Activated CD4-positive, alpha-beta T cell treated with anti-CD3 and anti-CD28 coated beads, Interleukin-2, amount 10 ng/mL, durations not matched to agents 7 days and 5 days (primary cell): ENCODE measurements at places on chromosomes 1 and 21. TPM values are rescaled to one million over a fixed set of nuclear protein-coding genes. Genes with fewer than 3 reads are reported as not detected.

DNA sequence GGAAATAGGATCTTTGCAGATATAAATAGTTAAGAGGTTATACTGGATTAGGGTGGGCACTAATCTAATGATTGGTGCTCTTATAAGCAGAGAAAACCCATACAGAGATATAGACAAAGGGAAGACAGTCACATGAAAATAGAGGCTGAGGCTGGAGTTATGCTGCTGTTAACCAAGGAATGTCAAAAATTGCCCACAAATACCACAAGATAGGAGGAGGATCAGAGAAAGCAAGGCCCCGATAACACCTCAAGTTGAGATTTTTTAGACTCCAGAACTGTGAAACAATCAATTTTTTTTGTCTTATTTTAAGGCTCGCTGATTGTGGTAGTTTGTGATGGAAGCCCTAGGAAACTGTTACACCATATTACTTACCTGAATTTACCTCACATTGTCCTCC, 513.2 kb downstream of the COL11A1 start:
- no peak for DNase-seq

GRCh38 chr21:31500982-31501381, 156.9 kb upstream of the TIAM1 start:
- no peak for DNase-seq

GRCh38 chr21:28066596-28067387, 925.9 kb downstream of the LTN1 start:
- DNase-seq: no peak

DNA sequence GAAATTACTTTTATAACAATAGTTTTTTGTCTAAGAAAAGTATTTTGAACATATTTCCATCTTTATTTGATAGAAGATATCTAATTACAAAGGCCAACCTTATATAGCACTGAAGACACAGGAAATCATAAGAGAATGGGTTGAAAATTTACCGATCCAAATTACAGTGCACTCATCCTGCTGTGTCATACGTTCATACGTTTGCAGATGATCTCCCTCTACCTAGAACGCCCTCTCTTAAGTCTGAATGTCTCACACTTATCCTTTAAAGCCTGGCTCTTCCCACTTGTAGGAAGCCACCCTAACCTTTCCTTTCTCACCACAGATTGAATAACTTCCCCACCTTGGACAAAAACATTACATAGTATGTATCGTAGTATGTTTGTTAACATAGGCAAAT, 9.3 kb downstream of the ASH1L start:
- no peak for DNase-seq

GRCh38 chr1:102174259-102174863, 177.6 kb upstream of the OLFM3 start:
- DNase-seq: peak; percentile 23

GRCh38 chr1:93051961-93052360, 27.1 kb upstream of the MTF2 start:
- DNase-seq: no peak

DNA sequence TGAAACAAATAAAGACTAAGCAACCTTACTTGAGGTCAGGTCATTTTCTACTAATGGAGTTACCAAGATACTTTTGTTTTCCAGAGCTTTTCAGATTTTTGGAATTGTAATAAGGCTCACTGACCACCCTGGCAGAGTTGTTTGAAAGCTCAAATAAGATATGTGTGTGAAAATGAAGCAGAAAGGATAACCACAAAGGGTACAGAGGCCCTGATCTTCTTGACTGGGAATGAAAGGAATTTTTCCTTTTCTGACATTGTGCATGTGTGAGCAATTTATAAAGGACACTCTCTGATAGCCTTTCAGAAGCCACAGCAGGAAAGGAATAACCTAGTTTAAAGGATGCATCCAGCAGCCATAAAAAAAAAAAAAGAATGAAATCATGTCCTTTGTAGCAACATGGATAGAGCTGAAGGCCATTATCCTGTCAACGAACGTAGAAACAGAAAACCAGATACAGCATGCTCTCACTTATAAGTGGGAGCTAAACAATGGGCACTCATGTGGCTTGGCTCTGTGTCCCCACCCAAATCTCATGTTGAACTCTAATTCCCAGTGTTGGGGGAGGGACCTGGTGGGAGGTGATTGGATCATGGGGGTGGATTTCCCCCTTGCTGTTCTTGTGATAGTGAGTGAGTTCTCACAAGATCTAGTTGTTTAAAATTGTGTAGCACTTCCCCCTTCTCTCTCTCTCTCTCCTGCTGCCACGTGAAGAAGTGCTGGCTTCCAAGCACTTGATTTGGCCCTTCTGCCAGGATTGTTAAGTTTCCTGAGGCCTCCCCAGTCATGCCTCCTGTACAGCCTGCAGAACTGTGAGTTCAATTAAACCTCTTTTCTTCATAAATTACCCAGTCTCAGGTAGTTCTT, 3.1 kb upstream of the SRP9 start:
- no peak for DNase-seq

GRCh38 chr1:162905174-162906158, 44.5 kb upstream of the CCDC190 start:
- DNase-seq: no peak

DNA sequence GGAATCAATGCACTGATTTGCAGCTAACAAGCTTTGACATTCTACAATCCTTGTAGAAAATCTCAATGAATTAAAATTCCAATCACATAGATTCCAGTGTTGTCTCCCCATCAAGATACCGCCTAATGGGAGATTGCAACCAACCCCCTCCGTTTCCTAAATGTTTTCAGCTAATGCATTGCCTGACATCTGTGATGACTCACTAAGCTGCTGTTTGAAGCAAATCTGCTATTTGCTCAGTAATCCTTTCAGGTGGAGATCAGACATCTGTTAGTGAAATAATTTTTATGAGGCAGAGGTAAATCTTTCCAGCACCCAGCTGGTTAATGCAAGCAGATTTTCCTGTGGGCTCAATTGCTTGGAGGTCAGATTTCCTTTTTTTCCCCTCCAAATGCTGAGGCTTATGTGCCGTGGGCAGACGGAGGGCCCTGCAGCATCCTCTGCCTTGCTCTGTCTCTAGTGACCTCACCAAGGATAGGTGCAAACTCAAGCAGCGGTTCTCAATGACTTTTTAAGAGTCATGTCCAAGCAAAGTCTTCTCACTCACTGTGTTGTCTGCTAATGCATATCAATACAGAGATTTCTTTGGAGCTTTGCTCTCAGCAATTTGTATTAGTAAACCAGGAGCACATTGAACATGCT, 91.1 kb upstream of the RAB3GAP2 start:
- DNase-seq: no peak

DNA sequence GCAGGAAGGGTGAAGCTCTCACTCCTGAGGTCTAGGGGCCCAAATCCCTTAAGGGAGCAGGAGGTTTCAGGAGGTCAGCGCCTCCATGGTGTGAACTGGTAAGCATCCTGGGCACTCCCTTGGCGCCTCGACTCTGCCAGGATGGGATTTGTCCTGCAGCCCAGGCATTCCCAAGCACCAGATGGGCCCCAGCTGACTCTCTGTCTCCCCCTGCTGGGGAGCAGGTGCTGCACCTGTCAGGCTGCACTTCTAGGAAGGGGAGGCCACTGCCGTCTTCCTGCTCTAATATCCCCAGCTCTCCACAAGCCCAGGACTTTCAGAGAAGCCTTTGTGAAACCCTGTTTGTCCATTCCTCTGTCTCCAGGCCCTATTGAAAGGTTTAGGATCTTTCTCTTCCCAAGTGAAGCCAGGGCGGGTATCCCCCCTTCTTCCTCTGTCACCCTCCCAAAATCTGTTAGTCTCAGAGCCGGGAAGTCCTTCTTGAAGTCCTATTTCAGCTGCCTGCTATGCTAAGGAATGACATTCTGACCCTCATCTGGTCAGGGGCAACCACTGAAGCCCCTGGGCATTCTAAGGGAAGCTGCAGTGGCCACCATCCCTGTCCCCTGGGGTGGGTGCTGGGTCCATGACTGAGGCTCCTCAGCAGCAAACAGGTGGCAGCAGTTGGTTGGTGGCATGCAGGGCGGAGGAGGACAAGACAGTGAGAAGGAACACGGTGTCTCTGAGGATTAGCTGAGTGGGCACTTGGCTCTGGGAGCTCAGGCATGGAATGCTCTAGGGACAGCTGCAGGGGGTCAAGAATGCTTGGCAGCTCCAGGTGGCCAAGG, 3.2 kb downstream of the MYBPH start:
- DNase-seq: peak; percentile 65

DNA sequence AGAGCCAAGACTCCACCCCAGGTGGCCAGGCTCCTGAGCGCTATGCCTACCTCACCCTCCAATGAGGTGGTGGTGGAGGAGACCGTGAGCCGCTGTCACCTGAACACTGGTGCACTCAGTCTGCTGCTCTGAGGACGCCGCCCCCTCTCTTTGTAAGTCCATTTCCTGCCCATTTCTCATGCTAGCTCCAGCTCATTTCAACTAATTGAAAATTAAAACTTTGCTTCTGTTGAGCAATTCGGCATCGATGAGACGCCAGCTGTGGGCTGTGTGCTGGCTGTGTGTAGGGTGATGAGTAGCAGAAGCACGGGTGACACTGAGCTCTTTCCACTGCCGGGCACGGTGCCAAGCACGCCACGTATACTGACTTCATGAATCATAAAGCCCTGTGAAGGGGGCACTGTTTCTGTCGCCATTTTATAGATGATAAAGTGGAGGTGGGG, 11.2 kb downstream of the TNFRSF1B start:
- peak; percentile 84 for DNase-seq

GRCh38 chr1:42576935-42577334, 81.3 kb upstream of the PPIH start:
- no peak for DNase-seq

- DNase-seq: no peak
These were observed 58.4 kb upstream of the ADAM30 start for GRCh38 chr1:119954476-119955422.

DNA sequence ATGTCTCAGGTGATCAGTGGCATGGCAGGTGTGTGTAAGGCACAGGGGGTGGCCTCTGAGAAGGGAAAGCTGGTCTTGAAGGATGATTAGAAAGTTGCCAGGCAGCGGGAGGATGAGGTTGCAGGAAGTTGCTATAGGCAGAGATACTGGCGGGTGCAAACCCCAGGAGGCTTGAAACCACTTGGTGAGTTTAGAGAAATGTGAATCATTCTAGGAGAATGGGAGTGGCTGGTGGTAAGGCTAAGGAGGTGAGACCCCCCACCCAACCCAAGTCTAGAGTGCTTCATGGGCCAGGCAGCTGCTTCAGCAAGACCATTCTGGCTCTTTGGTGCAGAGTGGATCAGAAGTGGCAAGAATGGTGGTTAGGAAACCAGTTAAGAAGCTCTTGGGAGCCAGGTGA, 9.0 kb downstream of the SH2D2A start:
- DNase-seq: peak; percentile 46

DNA sequence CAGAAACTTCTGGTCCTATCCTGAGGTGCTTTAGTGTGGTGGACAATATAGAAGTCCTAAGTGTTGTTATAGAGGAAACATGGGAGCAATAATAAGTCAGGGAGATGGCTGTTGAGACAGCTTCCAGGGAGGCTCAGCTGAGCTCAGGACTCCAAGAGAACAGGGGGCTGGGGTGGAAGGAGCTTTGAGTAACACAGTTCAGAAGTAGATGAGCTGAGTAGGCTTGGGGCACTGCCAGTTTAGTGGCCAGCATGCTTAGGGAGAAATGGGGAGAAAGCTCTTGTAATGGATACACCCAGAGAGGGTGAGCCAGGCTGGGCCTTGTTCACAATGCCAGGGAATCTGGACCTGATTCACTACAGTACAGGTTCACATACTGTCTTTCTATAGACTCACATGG, 201.6 kb downstream of the DAB1 start:
- DNase-seq: no peak

- DNase-seq: peak; percentile 63
These were observed at the start of gene PTPRC for GRCh38 chr1:198638894-198639635. Gene PTPRC (plus strand): TSS chr1:198639040. CDS start chr1:198639269, 229 bp downstream.

AADACL4 gene
- not detected for total RNA-seq

CCDC28B gene
- total RNA-seq: 36.6 TPM

HAO2 gene
- not detected for total RNA-seq

TBX15 gene
- not detected for total RNA-seq

ARHGAP29 gene
- not detected for total RNA-seq

LRRC47 gene
- 42.7 TPM for total RNA-seq

DNAJC28 gene
- total RNA-seq: 0.58 TPM

LCE3D gene
- total RNA-seq: not detected

CHD5 gene
- total RNA-seq: 0.96 TPM

TSPEAR gene
- not detected for total RNA-seq
